ENCODE measurements at places on chromosomes 5 and 9.

DNA sequence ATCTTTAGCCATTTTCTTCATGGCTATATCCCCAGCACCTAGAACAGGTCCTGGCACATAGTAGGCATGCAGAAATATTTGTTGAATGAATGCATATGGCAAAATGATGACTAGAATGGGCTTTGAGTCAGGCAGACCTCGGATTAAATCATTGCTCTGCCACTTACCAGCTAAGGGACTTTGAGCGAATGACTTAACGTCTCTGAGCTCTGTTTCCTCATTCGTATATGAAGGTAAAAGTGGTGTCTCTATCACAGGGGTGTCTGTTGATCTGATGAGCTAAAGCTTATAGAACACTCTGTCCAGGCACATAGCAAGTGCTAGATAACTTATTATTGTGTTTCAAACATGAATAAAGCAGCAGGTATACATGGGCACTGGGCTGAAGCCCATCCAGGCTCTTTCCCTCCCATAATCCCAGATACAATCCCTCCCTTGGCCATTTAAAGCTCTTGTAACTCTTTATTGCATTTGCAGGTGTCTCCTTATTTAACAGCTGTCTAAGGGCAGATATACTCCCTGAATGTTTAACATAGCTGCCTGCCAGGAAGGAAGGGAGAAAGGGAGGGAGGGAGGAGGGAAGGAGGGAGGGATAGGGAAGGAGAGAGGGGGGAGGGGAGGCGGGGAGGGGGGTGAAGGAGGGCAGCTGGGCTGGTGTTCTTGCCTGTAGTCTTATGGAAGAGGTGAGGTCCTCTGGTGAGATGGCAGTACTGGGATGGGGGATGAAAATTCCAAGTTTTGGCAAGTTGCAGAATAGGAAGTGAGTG lies 23.2 kb upstream of the STXBP1 start:
- no peak for DNase-seq

DNA sequence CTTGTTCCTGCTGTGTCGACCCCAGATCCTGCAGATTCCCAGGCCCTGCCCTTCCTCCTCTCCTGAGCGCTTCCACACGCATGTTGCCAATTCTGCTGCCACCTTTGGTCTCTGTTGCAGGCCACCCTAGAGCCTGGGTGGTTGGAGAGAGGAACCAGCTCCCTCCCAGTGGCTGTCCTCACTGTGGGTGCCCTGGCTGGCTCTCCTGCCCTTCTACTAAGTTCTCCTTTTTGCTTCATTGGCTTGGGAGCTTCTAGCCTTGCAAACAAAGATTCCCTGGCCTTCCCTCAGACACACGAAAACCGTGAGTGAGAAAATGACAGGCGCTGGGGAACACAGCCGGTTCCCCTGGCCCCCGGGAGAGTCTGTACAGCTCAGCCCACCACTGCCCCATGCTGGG lies 14.2 kb upstream of the NCS1 start:
- DNase-seq = no peak

DNA sequence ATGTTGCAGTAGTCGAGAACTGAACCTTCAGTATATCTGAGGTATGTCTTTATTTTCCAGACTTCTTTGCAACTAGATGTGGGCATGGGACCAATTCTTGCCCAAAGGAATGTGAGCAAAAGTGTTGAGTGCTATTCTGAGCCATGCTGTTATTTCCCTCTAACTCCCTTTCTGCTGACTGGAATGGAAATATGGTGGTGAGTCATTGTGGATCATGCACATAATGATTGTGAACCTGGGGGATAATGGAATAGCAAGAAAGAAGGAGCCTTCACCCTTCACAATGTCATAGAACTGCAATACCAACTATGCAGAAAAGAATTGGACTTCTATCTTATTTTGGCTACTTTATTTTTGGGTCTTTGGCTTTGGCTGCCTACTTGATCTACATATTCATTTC lies 10.3 kb upstream of the DOCK2 start:
- no peak for DNase-seq

DNA sequence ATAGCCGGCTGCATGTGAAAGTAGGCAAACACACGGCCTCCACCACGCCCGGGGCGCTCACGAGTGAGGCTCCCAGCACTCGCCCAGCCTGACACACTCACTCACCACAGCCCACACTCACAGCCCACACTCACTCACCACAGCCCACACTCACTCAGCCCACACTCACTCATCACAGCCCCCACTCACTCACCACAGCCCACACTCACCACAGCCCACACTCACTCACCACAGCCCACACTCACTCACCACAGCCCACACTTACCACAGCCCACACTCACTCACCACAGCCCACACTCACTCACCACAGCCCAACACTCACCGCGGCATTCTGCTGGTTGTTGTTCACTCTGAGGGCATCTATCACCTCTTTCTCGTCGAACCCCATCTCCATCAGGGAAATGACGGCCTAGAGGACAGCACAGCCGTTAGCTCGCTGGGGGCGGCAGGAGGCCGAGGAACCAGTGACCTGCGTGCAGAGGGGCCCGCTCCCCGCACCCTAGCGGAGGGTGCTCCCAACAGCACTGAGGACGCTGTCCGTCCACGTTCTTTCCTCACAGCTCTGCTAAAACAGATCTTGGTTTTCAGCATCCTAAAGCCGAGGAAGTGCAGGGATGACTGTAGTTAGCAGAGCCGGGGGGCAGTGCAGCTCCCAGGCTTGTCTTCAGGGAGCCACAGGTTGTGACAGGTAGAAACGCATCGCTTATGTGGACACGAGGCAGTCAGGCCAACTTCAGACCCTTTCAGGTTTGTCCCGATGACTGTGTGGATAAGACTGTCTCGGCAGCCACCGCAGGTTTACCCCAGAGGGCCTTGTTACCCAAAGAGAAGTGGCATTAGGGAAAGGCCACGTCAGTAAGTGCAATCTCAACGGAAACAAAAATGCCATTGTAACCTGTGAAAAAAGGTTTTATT lies 21.6 kb downstream of the UBAC1 start:
- no peak for DNase-seq

DNA sequence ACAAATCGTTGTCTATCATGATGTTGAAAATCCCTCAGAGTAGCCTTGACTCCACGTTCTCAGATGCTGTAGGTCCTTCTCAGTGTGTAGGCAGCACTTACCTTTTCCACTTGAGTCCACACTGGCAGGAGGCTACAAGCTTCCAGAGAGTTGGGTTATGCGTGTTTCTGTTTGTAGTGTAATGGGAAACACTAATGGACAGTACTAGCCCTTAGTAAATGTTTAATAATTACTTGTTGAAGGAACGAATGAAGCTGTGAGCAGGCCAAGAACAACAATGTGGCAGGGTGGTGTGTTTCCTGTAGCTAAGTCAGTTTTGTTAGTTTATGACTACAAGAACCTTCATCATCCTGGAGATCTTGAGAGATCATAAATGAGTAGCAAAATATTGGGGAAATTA lies 83.5 kb downstream of the ARHGAP26 start:
- no peak for DNase-seq

DNA sequence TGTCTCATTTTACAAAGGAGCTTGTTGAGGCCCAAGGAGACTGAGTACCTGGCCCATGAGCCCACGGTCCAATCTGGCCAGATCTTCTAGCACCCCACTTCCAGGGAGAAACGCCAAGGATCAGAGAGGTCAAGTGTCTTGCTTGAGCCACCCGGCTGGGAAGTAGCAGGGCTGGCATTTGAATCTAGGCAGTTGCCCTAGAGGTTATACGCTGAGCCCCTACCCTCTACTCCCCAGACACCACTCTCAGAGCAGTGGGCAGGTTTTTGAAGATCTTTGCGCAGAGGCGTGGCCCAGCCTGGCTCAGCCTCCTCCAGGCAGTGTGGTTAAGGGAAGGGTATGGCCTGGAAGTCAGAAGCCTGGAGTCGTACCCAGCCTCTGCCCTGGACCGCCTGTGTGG lies 5.8 kb upstream of the NUP214 start:
- DNase-seq = no peak

- no peak for DNase-seq
Measured at GRCh38 chr5:103867857-103868598, 305.4 kb upstream of the NUDT12 start.

GRCh38 chr5:65290677-65291076 lies 191.0 kb downstream of the ADAMTS6 start:
- DNase-seq = no peak

GRCh38 chr9:137688725-137689124 lies 69.9 kb downstream of the EHMT1 start:
- DNase-seq = no peak

GRCh38 chr5:125603321-125603720 lies 819.9 kb upstream of the GRAMD2B start:
- no peak for DNase-seq

DNA sequence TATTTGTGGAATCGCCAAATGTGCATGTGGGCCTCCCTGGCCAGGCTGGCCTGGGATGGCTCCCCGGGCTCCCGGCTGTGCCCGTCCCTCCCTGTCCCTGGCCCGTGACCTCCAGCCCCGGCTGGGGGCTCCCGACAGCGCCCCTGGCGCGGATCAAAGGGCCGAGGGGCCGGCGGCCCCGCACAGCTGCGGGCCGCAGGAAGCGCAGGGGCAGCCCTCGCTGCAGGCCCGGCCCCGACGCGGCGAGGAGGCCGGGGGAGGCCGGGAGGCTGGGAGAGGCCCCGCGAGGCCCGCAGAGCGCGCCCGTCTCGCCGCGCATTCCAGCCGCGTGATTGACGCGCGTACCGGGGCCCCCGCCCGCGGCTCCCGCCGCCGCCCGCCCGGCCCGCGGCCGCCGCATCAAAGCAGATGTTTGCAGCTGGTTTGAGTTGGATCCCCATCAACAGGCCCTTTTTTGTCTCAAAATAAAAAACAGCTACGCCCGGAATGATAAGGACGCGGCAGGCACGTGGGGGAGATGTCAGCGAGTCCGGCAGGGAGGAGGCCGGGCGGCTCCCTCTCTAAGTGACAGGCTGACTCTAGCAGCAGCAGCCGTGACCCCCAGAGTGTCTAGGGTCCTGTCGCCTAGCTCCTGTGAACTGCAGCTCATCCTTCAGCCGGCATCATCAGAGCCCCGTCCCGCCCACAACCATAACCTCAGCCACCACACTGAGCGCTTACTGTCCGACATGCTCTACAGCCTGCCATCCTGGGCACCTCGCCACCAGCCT lies 69.4 kb downstream of the LMX1B start:
- DNase-seq = no peak

DNA sequence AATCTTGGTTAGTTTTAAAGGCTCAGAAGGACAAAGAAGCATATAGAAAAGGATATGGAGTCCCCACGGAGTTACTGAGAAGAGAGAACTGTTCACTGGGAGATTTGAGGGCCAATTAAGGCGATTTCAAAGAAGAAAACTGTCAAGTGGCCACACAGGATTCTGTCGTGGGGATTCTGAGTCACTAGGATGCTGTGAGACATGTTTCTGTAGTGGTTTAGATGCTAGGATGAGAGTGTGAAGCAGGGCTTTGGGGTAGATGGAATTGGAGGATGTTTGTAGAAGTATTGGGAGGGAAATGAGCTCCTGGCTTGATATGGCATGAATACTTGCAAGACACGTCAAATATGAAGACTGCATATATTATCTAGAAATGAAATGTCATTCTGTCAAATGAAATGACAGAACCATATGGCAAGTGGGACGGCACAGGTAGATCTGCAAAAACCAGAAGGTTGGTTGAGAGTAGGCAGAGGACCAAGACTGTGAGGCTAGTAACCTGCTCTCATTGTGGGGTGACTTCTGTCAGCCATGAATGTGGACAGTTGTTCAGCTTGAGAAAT lies 136.3 kb upstream of the SPRY4 start:
- DNase-seq = no peak

DNA sequence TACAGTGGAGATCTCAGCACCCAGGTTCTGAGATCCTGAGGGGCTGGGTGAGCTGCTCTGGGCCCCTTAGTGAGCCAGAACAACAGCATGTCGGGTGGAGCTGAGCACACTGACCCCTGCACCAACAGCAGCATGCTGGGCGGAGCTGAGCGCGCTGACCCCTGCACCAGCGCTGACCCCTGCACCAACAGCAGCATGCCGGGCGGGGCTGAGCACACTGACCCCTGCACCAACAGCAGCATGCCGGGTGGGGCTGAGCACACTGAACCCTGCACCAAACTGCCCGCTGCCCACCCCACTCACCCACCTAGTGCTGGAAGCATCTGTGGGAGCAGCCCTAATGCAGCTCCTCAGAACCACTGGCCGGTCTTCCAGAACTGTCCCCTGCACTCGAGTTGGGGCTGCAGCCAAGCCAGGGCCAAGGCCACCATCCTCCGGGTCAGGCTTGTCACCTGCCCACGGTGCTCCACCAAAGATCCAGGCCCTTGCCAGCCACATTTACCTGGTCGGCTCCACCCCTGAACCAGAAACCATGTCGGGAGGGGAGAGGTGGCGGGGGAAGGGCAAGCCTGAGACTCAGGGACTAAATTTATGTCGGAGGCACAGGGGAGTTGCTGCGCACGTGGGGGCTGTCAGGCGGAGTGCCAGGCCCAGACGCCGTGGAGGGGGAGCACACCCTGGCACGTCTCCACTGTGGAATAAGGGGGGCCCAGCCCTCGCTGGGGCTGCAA lies 80.3 kb downstream of the ADAMTS2 start:
- DNase-seq = no peak

DNA sequence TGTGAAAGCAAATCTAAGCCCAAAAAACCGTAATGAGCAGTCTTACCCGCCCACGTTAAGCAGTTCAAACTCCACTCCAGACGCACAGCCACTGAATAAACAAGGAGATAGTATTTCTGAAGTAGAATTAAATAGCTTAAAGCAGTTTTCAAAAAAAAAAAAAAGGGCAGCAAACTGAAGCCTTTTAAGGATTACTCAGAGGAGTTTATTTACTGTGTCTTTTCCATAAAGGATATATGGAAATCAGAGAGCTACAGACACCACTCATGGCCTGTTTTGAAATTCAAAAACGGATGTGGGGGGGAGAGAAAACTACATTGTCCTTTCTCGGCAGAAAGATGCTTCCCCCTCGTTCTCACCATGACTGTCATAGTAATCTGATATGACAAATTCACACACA lies 83.7 kb upstream of the IRX1 start:
- no peak for DNase-seq

DNA sequence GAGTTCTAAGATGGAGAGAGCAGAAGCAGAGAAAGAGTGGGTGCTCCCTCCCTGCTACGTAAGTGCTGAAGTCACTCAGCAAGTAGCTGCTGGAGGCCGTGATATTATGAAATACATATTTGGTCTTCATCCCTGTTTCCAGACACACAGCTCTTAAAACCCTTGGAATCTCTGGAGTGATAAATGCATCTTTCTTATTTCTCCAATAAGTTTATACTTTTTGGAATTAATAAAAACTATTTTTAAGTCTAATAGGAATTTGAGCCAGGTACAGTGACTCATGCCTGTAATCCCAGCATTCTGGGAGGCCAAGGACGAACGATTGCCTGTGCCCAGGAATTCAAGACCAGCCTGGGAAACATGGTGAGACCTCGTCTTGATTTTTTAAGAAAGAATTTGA lies 60.6 kb downstream of the AUH start:
- DNase-seq = no peak

GRCh38 chr9:76245518-76245917 lies 148.7 kb downstream of the RFK start:
- no peak for DNase-seq
